Foreskin melanocyte (primary cell): ENCODE measurements at places on chromosomes 3 and 15.

GRCh38 chr15:99438224-99438585 lies 127.6 kb upstream of the MEF2A start:
- no peak for DNase-seq

DNA sequence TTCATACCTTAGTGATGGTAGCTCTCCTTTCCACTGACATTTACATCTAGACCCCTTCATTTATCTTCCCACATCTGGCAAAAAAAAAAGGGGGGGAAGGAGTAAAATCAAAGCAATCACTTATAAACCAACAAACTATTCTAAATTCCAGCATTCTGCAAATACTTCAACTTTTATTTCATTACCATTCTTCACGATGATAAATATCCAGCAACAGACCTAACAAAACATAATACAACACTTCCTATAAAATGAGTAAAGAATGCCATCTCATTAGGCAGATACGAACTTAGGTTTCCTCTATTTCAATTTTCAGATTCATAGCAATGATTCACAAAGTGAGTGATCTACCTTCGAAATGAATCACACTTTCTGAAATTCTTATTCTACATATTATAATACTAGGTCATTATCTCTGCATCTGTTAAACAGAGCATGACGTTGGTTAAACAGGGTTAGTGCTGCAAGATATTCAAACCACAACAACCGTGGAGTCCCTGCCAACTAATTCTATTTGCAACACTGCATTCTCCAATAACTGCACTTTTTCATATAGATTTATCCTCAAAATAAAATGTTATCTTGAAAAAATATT lies at the start of gene LRRFIP2:
TSS of gene LRRFIP2 (minus strand) at position 51 of the 595 bp plus-strand sequence. CDS start 25,599 bp downstream, outside the sequence.
- no peak for DNase-seq

DNA sequence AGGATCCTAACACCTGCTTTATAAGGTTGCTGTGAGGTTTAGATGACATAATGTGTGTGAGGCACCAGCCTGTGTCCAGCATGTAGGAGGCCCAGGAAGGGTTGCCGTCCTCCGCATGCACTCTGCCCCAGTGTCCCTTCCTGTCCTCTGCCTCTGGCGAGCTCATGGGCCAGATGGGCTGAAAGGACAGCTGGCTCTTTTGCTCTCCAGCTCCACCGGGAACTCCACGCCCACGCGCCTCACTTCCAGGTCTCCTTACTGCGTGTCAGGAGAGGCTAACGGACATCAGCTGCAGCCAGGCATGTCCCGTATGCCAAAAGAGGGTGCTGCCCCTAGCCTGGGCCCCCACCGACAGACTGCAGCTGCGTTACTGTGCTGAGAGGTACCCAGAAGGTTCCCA lies 12.2 kb downstream of the MUC20 start:
- no peak for DNase-seq

DNA sequence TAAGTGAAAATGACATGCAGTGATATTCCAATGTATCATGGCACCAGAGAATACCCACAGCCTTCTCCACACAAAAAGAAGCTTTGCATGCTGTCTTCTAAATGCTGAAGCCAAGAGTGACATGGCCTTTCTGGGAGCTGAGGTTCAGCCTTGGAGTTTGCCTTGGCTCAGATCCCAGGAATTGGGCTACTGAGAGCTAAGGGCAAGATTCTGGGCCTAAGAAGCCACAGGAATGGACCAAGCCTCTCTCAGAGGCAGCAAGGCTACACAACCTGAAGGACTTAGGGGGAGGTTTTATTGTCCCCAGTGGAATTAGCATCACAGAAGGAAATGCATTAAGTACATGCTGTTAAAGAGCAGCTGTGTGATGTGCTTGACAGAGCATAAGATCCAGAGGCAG lies 1078.5 kb downstream of the TUSC7 start:
- peak; percentile 11 for DNase-seq

- peak; percentile 53 for DNase-seq
Observed at GRCh38 chr3:45210308-45211041, 15.6 kb downstream of the TMEM158 start.

GRCh38 chr15:100930306-100930848 lies 11.2 kb downstream of the LRRK1 start:
- DNase-seq = no peak

DNA sequence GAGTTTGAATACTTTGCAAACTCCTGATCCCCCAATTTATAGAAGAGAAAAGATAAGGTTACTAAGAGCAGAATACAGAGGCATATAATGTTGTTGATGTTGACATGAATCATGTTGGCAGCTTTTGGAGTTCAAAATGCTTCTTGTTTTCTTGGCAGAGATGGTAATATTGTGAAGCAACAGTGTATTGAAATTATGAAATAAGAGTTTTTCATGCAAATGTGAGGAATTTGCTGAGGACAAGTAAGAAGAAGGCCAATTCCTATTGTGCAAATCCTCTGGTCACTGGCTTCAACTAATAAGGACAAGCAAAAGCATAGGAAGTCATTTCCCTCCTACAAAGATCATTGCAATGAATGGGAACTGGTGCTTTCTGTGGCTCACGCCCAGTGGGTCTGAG lies 126.9 kb upstream of the CHL1 start:
- no peak for DNase-seq

- DNase-seq = no peak
Observed at GRCh38 chr15:70083946-70084345, 13.8 kb downstream of the TLE3 start.

- DNase-seq = no peak
Observed at GRCh38 chr3:71421475-71421819, 162.1 kb downstream of the FOXP1 start.

GRCh38 chr3:23760325-23760724 lies 45.4 kb upstream of the UBE2E1 start:
- DNase-seq = no peak

DNA sequence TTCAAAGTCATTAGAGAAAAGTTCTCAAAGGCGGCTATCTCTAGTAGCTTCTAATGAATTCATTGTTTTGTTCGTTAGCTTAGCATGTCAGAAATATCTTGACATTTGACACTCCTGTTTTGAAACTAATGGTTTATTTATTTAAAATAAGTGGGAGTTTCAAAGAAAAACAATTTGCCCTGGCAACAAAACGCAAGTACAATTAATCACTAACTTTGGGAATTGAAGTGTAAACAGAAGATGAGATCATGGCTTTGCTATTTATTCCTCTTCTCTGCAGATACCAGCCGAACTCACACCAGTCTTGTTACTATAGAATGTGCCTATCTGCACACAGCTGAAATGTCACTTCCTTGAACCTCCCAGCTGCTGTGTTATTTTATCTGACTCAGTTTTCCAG lies 27.5 kb downstream of the MASP1 start:
- DNase-seq = peak; percentile 39

DNA sequence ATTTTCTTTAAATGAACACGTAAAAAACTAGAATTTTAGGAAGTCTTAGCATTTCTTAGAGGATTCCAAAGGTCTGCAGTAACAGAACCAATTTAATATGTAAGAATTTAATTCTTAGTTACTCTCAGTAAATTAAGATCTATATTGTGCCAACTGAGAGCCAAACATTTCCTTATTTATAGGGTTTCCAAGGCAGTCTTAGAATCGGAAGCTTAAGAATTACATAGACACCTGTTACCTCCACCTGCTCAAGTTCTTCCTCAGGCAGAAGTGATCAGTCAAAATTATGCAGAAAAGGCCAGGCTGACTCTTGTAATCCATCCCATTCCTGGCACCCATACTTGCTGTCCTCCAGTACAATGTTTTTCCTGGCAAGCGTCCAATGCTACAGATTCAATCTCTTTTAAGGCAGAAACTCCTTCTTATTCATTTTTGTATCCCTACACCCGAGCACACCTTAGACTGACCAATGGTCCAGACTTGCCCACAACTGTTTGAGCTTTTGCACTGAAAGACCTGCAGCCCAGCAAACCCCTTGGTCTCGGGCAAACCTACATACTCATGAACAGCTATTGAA lies 64.3 kb downstream of the NCEH1 start:
- DNase-seq = no peak

- DNase-seq = peak; percentile 25
Observed at GRCh38 chr3:63706321-63707085, 54.0 kb downstream of the SNTN start.

DNA sequence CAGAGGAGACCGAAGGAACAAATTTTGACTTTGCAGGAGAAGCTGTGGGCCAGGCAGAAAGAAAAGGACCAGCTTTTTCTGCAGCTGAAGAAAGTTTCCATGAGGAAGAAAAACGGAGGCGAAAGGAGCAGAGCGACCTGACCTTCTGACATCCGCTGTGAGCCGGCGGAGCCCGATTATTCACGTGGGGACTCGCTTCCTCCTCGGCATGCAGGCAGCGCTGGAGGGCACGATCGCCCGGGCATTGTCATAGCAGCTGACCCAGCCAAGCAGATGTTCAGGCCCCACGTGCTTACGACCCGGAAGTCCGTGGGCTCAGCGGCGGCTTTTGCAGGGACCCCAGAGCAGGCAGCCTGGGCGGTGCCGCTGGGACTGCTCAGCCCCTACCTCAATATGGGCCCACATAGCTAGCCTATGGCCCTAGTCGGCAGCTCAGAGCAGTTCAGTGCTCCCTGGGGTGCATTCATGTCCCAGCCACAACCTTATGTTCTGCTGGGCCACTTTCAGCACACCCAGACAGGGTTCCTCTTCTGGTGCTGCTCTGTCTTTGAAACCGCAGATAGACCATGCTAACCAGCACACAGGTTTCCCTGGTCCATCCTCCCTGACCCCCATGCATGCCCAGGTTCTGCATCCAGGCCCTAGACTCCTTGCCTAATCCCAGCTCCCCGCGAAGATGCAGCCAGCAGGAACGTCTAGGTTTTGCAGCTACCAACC lies 10.5 kb upstream of the EIF4A2 start:
- DNase-seq = peak; percentile 95

GRCh38 chr3:176655404-176656094 lies 541.7 kb downstream of the TBL1XR1 start:
- no peak for DNase-seq

GRCh38 chr15:58643996-58644395 lies 105.5 kb downstream of the ADAM10 start:
- no peak for DNase-seq

DNA sequence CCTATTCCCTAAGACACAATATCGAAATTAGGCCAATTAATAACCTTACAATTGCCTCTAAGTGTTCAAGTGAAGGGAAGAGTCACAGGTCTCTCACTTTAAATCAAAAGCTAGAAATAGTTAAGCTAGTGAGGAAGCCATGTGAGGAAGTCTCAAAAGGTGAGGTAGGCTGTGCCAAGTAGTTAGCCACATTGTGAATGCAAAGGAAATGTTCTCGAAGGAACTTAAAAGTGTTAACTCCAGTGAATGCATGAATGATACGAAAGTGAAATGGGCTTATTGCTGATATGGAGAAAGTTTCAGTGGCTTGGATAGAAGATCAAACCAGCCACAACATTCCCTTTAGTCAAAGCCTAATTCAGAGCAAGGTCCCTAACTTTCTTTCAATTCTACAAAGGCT lies 59.1 kb downstream of the KLF13 start:
- no peak for DNase-seq

- DNase-seq = no peak
Observed at GRCh38 chr15:65423976-65424679, 1.4 kb upstream of the IGDCC4 start.

DNA sequence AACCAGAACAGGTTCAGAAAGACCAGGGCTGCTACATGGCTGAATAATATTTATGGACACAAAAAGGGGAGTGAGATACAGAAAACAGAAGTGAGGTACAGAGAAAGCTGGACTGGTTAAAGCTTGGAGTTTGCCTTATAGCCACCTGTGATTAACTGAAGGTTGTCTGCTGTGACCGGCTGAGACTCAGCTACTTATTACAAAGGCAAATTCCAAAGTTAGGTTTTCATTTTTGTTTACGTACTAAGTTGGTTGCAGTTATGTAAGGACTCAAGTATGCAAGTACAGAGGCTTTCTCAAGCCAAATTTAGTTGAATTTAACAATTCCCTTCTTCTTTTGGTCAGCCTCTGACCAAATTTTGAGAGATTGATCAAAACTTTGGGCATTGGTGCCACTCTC lies 264.6 kb downstream of the THSD4 start:
- DNase-seq = no peak

GRCh38 chr3:129061888-129062834 lies 1.6 kb downstream of the GP9 start:
- no peak for DNase-seq

- no peak for DNase-seq
Observed at GRCh38 chr3:104523136-104523535, 843.6 kb upstream of the ALCAM start.

DNA sequence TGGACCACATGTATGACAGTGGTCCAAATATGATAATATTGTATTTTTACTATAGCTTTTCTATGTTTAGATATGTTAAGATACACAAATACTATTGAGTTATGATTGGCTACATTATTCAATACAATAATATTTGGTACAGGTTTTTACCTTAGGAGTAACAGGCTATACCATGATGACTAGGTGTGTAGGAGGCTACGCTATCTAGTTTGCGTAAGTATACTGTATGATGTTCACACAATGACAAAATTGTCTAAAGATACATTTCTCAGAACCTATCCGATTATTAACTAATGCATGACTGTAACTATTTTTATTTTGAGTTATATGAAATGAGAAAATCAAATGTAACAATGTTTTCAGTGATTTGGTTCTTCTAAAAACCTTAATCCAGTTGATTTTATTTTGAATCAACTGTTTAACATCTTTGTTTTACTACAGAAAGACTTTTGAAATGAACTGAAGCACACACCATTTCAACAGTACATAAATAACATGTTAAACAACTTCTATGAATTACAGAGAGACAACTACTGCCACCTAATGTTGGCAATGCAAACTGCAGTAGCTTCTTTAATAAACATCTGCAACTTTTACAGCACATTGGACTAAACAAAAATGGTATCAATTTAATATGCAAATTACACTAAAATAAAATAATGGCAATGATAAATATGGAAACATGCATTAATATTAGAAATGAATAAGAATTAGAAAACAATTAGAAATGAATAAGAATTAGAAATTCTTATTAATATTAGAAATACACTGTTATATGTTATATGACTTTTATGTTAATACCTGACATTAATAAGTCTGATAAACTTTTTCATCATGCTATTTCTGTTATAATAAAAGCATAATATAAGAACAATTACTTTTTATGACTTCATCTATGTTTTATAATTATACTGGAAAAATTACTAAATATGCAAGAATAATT lies 255.7 kb downstream of the MBNL1 start:
- DNase-seq = peak; percentile 43

- no peak for DNase-seq
Observed at GRCh38 chr3:43522727-43523362, 99.0 kb downstream of the ANO10 start.

DNA sequence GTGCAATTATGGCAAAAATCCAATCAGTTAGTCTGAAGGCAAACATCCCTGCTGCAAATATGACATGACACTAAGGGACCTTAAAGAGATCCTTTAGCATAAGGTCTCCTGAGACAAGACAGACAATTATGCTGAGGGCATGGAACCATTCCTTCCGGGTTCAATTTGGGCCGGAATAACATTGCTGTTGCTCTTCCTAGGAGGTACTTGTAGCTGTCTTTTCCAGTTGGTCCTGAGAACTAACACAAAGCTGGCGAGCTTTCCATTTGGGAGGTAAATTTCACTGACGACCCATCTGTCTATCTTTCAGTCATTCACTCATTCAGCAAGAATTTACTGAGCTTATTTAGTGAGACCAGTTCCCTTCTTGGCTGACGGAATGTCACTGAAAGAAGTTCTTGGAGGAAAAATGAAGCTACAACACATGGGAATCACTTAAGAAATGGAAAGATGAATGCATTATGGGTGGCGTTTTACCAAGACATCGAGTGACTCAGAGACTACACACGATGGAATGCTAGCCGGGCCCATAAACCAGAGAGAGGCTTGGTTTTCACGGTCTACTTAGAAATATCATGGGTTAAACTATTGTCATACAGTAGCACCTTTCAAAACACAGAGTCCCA lies 215.5 kb downstream of the PDZRN3 start:
- no peak for DNase-seq

- DNase-seq = no peak
Observed at GRCh38 chr3:189369636-189370035, 197.9 kb downstream of the TPRG1 start.
